ENCODE measurements at places on chromosomes 7 and 10.
A peak's percentile ranks its signal among the peaks of the same experiment; 100 is the strongest.

- no peak for DNase-seq
These were observed 24.1 kb upstream of the CARD11 start for GRCh38 chr7:3067606-3068380.

GRCh38 chr7:29341156-29341555 is 146.6 kb downstream of the CHN2 start:
- DNase-seq: no peak

GRCh38 chr7:132752431-132752830 is 176.2 kb upstream of the PLXNA4 start:
- no peak for DNase-seq

DNA sequence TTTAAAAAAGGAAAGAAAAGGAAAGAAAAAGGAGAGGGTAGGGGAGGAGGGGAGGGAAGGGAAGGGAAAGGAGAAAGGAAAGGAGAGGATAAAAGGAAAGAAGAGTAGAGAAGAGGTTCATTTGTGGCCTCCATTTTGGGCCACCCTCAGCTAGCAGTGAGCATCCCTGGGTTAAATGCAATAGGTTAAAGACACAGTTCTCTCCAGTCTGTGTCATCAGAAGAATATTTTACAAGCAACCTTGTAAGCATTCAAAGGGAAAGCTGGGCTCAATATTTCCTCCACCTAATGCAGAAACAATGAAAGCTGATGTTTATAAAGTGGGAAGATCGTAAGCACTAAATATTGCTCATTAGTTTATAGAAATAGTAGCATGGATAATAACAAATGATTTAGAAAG is 219.1 kb upstream of the PITRM1 start:
- DNase-seq: no peak

- no peak for DNase-seq
These were observed 6.0 kb downstream of the ASB4 start for GRCh38 chr7:95491634-95492314.

DNA sequence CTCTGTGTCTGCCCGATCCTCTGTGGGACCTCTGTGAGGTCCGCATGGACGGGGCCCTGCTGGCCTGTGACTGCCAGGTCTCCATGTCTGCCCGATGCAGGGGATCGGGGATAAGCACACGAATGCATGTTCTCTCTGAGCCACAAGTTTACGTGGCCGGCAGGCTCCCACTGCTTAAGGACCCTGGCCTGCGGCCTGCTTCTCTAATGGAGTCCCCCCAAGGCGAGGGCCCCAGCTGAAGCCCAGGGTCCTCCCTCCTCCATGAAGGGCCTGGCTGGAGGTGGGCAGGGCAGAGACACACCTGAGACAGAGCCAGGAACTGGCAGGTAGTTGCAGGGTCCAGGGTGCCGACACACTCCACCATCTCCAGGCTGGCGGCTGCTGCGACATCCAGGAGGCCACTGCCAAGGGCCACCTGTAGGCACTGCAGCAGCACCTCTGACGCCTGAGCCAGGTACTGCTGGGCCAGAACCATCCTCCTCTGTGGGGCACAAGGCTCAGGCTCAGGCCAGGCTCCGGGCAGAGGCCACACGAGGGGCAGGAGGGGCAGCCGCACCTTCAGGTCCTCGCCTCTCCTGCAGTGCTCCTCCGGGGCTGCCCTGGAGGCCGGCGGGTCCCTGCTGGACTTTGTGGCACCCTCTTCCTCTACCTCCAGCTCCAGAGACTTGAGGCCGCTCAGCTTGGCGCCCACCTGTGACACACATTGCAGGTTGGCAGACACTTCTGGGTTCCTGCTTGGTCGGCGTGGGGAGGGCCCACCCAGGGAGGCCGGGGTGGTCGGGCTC is 60.9 kb upstream of the NKX6-2 start:
- DNase-seq: no peak

DNA sequence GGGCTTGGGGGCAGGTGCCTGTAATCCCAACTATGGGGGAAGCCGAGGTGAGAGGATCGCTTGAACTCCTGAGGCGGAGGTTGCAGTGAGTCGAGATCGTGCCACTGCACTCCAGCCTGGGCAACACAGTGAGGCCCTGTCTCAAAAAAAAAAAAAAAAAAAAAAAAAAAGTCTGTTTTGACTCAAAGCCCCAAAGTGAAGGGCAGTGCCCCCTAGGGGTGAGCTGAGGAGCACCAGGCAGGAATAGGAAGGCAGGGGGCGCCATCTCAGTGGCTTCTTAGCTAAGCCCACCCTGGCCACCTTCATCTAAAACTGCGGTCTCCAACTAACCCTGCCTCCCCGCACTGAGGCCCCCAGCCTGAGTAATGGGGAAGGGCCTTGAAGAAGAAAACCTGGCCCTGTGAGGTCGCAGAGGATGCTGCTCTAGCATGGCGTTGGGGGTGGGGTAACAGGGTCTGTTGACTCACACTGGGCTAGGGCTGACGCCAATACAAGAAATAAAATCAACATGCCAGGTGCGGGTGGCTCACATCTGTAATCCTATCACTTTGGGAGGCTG is 9.8 kb downstream of the PODXL start:
- no peak for DNase-seq

- no peak for DNase-seq
These were observed 111.9 kb upstream of the IGFBP3 start for GRCh38 chr7:46032942-46033341.

GRCh38 chr10:66564287-66564686 is 361.5 kb upstream of the LRRTM3 start:
- no peak for DNase-seq

DNA sequence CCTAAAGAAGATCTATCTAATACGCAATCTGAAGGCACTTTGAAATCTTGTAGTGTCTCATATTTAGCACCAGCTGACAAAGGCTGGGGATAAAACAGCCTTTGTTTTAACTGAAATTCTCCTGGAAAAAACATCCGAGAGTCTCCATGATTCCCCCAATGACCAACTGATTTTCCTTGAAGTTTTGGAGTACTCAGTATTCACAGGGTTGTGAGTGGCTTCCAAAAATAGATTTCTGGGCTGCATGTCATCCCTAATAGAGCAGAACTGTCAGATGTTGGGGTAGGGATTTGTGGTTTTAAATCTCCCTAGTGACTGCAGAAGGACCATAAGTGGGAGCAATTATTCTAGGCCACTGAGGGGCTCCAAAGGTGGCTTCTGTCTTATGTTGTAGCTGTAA is 206.4 kb downstream of the TAX1BP1 start:
- DNase-seq: peak; percentile 47

- no peak for DNase-seq
These were observed 88.3 kb downstream of the CHST15 start for GRCh38 chr10:124005091-124005490.

- DNase-seq: no peak
These were observed 3.5 kb downstream of the GIMAP8 start for GRCh38 chr7:150453892-150454291.

DNA sequence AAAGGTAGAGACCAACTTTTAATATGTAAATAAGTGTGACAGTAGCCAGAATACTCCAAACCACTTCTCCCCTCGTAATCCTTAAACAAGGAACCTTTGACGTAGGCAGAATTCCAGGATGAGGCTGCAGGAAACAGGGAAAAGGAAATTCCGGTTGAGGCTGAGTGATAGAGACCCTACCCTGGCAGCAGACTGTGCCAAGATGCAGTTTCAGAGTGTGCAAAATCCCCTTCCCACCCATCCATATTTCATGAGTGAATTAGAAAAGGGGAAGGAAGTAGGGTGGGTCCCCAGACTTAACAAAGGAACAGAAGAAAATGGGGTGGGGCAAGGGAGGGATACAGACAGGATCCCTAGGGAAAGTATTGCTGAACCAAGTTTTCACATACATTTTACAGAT is 143.0 kb downstream of the RAPGEF5 start:
- no peak for DNase-seq

- DNase-seq: no peak
These were observed 255.8 kb downstream of the ABCA13 start for GRCh38 chr7:48426966-48427555.

- no peak for DNase-seq
These were observed 12.0 kb upstream of the GSDME start for GRCh38 chr7:24769014-24769830.

DNA sequence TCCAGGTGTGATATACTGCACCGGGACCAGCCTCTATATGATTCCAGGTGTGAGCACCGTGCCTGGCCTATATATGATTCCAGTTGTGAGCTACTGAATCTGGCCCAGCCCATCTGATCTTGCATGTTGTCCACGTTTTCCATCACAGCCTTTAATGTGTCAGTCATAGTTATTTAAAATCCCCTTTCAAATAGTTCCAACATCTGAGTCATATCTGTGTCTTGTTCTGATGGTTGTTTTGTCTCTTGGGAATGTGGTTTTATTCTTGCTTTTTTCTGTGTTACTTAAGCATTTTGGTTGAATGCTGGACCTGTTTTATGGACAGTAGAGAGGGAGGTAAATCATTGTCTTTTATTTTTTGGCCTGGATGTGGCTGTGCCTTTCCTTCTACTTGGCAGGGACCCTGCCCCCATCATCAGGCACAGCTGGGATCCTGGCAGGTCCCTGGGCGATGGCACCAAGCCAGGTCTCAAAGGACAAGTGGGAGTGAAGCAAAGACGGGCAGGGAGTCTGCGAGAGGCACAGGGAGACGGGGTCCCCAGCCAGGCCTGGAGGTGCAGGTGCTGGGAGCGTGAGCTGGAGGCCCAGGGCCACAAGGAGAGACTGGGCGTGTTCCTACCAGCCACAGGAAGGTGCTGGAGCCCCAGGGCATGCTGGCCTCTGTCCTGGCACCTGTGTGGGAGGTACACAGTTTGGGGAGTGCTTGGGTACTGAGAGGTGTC is 94.7 kb downstream of the DYNC2I1 start:
- DNase-seq: no peak

GRCh38 chr7:101377189-101377736 is 14.6 kb downstream of the COL26A1 start:
- DNase-seq: no peak

GRCh38 chr10:22992075-22992474 is 64.2 kb downstream of the ARMC3 start:
- no peak for DNase-seq

- no peak for DNase-seq
These were observed 99.4 kb downstream of the RSU1 start for GRCh38 chr10:16717622-16718395.

DNA sequence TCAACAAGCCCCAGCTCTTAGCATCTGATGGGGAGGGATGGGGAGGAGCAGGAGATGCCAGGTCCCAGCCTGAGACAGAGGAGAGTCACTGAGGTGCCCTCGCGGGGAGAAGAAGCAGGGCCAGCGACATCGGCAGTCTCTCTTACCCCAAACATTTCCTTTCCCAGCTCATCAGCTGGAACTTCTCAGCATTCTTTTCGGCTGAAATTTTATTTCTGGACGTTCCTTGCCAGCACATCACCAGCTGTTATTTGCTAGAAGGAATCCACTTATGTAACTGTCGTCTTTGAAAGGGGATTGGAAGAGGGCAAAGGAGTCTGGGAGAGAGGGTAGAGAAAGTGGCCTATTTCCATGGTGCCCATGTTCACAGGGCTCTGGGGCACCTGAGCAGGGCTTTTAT is 101.0 kb upstream of the SHH start:
- no peak for DNase-seq

GRCh38 chr10:117503244-117504205 is 39.0 kb upstream of the EMX2 start:
- DNase-seq: no peak

GRCh38 chr7:34044306-34044643 is 138.9 kb downstream of the BMPER start:
- DNase-seq: no peak

- DNase-seq: no peak
These were observed 64.7 kb upstream of the CTTNBP2 start for GRCh38 chr7:117937753-117938483.

DNA sequence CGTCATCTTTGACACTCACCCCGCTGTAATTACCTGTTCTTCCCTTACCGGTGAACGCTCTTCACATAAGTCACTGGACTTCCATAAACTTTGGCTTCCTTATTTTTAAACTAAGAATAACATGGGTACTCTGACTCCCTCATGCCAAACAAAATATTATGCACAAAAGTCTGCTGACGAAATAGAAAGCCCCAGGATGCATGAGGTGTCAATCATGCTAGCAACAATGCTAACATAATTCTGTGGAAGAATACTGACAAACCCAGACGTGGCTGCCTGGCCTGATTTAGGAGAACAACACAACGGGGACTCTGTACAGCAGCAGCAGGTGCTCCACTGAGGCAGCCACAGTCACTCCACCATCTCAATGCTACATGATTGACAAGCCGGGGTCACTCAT is 137.5 kb downstream of the CCDC71L start:
- no peak for DNase-seq

- DNase-seq: no peak
These were observed 4.8 kb upstream of the DNAAF5 start for GRCh38 chr7:721619-722248.

DNA sequence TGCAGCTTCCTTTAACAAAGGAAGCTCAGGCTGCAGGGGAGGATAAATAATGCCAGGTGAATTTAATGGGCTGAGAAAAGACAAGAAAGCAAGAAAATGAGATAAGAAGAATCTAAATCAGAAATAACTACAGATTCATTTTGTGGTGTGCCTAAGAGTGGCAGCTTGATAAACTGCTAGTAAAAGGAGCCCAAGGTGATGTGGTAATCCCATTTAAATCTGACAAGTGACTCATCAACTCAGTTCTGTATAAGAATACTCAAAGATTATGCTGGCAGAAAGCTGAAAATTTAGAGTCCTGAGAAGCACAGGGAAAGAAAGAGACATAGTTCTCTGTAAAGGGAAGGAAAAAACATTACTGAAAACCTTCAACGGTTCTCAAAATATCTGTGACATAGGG is 109.4 kb upstream of the PDE1C start:
- no peak for DNase-seq

DNA sequence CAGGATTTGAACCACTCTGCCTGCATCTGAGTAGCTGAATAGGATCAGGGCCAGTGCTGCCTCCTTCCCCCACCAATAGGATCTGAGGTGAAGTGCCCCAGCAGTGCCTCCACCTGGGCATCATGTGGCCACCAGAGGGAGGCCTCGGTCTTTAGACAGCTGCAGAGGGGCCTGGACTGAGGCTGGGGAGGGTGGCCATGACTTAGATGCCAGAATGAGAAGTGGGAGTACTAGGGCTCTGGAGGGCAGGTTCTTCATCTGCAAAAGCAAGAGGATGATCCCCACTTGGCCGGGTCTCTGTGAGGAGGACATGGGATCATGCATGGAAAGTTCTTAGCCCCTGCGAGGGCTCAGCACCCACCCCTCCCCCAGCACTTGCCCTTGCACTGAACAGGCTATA is 56.9 kb downstream of the NEUROG3 start:
- DNase-seq: no peak

DNA sequence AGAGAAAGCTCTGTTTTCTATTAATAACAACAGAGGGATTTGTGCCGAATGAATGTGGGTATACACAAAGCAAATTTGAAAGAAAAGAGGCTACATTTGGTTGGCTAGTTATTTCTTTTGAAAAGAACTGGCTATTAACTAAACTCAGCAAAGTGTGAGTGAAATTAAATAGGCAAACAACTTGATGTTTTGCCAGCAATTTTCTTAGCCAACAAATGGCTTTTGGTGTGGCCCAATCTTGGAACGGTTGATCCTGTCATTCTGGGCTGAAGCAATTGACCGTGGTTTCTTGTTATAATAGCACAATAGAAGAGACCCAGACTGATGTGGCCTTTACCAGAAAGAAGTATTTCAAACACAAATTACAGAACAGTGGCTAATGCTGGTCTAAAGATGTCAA is 898.6 kb downstream of the KCNMA1 start:
- peak; percentile 65 for DNase-seq

Measured in globus pallidus (tissue), 1 donor.